GM23338 (cell line): ENCODE measurements at places on chromosomes 7 and 10. TPM values are rescaled to one million over a fixed set of nuclear protein-coding genes. Genes with fewer than 3 reads are reported as not detected.

The TRDMT1 gene
- total RNA-seq = 30.8 and 37.7 TPM in 2 replicates

The ANKRD1 gene
- not detected in 2 replicates for total RNA-seq

The VDAC2 gene
- 242 and 282 TPM in 2 replicates for total RNA-seq

The HYAL4 gene
- total RNA-seq = not detected in 2 replicates

The CYCS gene
- total RNA-seq = 131 and 158 TPM in 2 replicates

The HOXA4 gene
- total RNA-seq = not detected in 2 replicates

The CFAP46 gene
- total RNA-seq = 2.8 and 3.1 TPM in 2 replicates

The ZSCAN25 gene
- total RNA-seq = 10.0 and 17.5 TPM in 2 replicates

The PHYHIPL gene
- total RNA-seq = 0.24 and 2.1 TPM in 2 replicates

The SPDYE9 gene
- total RNA-seq = not detected in 2 replicates

The AUTS2 gene
- 57.1 and 91.0 TPM in 2 replicates for total RNA-seq

The MYH16 gene
- not detected in 2 replicates for total RNA-seq

The CYP26C1 gene
- 0.24 TPM in 1 of 2 replicates, not detected in the other for total RNA-seq

The OR9A2 gene
- total RNA-seq = 2.6 TPM in 1 of 2 replicates, not detected in the other
